NCI-H524 treated with DMSO at 0.1 percent for 48 hours (cell line): ENCODE measurements at places on chromosomes 6 and 20.

DNA sequence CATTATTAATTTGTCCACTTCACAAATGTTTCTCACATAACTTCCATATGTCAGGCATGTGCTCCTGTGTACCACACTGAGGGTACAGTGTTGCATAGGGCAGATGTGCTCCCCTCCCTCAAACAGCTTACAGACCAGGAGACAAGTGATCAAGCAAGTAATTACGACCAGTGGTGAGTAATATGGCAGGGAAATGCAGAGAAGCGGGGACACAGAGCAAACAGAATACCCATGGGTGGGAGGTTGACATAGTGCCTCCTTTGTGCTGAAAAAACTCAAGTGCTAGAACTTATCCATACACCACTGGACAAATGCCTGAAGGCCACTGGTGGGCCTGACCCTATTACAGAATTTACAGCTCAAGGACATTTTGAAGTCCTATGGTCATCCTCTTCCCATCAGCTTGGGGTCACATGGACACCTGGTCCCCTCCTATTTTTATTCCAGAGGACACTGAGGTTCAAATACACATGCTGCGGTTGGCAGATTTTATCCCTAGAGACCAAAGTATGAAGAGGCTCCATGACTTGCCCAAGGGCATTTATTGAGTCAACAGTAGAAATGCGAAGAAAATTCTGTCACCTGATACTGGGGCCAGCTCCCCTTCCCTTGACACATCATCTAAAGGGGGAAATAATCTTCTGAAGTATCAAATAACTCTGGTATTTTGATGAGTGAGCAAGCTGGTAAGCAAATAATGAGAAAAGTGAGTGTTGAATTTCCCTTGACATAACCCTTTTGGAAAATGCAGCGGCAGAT lies 116.6 kb downstream of the QRSL1 start:
- DNase-seq, result peak; percentile 46

- no peak for DNase-seq
Measured at GRCh38 chr6:150008588-150008987, 16.7 kb downstream of the RAET1L start.

DNA sequence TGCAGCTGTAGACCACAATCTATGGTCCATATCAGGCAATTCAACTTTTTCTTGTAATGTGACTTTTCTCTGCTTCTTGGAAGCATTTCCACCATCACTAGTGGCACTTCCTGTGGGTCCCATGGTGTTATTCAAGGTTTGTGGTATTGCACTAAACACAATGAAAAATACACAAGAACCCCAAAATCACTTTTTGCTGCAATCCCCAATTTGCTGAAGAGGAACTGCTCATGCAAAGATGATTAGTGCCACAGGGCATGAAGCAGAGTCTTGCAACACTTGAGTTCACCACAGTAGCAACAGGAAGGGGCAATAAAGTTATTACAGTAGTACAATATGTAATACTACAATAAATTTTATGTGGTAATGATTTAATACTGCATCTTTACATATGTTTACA lies 16.8 kb upstream of the TAAR1 start:
- no peak for DNase-seq

DNA sequence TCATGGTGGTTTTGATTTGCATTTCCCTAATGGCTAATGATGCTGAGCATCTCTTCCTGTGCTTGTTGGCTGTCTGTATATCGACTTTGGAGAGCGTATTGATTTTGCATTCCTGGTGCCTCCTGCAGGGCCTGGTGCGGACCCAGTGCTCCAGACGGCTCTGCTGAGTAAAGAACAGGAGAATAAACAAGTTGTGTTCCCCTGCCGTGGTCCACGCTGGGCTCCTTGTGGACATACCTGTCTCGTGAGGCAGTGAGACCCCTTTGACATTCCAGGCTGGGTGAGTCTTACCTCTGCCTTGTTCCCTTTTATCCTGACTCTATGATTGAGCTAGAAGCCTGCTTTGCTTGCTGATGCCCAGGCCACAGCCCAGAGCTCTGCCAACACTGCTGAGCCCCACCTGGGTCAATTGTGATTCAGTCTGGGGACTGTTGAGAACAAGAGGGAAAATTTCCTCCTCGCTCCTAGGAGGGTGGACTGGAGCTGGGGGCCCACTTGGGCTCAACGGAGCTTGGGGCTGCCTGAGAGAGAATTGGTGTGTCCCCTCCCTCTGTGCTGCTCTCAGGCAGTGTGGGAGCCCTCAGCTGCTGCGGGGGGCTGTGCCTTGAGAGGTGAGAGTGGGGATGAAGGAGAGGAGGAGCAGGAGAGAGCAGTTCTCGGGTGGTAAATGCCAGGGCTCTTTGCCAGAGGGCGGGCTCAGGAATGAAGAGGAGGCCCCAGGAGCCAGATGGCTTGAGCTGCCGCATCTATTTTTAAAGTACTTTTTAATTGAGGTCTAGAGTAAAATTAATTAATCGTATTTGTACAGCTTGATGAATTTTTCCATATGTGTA lies 43.7 kb upstream of the PMEPA1 start:
- DNase-seq, result peak; percentile 49

DNA sequence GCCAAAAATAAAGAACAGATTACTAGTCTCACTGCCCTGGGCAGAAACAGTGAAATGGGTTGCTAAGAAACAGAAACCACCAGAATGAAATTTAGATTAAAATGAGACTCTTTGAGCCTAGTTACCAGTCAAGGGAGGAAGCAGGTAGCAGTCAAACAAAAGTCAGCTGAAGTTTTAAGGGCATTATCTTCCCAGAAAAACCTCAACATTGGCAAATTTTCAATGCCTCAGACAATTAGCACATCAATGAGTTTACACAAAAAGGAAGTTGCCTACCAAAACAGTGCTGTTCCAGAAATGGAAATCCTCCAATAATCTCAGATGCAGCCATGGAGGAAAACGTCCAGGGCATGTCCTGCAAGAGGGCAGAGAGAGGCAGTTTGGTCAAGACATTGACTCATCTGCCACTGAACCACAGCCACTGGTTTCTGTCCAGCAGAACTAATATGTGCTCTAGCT lies 399.7 kb upstream of the ADGRB3 start:
- no peak for DNase-seq

DNA sequence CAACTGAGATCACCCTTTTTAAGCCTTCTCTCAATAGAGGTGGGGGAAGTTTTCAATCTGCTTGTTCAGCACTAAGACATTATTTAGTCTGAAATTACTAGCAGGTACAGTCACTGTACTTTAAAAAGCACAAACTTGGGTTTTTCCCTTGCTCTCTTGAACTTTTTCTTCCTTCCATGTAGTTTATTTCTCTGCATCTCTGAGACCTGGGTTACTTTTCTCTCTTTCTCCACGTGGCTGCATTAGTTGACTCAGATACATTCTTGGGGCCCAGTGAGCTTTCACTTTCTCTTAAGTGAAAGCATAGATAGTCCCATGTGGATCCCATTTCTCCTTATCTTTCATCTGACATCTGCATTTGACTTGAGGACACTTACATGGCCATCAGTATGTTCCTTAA lies 433.9 kb upstream of the MAP3K7 start:
- no peak for DNase-seq

DNA sequence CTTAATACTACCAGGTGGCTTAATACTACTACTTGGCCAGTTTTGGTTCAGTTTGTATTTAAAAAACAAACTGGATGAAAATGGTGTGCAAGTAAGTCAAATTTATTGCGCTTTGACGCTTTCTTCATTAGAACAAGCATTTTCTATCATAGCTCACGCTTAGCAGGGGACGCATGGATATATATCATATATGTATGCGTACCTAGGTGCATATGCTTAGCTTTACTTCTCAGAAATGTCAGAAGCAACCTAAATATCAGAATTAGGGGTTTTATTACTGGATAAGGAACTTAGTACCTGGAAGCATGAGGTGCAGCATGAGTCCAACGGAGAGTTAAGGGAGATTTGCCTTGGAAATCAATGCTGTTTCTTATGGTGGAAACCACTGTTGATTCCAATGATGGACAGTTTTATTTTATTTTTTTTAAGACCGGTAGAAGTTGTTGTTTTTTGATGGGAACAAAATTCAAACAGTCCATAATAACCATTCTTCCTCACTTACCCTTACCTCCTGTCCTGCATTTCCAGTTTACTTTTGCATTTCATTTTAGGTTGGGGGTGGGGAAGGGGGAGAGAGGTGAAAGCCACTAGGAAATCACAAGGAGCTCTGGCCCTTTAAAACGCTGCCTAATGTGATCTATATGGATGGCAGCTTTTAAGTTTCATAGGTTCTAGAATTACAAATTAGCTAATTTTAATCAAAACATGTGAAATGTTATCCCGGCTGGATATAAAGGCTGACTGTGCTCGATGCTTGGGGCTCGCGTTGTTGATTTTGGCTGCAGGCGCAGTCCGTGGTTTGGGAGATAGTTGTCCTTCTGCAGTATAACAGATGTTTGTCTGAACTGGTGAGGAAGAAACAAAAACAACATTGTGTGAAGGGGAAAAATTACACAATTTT lies 2.1 kb downstream of the SOBP start:
- DNase-seq, result no peak

GRCh38 chr20:36308353-36308752 lies 2.2 kb downstream of the DLGAP4 start:
- DNase-seq, result no peak

DNA sequence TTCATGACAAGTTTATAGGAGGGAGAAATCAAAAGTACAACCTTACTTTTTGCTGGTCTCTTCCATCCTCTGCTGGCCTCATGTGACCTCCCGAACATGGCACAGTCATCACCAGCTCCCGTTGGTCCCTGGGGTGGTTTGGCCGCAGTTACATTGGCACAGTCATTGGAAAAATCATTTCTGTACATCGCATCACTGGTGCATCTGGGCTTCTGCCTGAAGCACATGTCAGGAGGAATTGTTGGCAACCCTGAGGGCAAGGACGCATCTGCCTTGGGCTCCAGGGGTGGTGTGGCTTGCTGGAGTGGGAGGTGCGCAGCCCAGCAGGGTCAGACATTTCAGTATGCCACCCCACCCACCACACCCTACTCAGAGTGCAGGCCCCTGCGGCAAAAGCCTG lies 162.9 kb upstream of the SLC24A3 start:
- no peak for DNase-seq

DNA sequence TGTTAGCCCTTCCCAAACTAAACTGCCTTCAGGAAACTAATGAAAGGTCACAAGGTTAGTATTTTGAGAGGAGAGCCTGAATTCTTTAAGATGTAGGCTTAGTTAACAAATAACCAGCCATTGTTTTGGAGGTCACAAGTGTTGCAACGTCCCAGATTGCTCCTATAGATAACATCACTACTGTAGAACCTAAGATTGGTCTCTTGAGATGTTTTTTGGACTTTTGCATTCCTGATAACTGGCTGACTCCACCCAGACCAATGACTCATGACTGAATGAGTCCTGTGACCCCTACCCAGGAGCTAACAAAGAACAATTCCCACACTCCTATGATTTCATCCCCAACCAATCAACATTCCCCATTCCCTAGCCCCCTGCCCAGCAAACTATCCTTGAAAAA lies 178.8 kb downstream of the SCP2D1 start:
- DNase-seq, result no peak

GRCh38 chr6:144343701-144344428 lies 58.7 kb downstream of the UTRN start:
- no peak for DNase-seq

GRCh38 chr6:168186438-168186837 lies 107.4 kb upstream of the FRMD1 start:
- DNase-seq, result no peak

DNA sequence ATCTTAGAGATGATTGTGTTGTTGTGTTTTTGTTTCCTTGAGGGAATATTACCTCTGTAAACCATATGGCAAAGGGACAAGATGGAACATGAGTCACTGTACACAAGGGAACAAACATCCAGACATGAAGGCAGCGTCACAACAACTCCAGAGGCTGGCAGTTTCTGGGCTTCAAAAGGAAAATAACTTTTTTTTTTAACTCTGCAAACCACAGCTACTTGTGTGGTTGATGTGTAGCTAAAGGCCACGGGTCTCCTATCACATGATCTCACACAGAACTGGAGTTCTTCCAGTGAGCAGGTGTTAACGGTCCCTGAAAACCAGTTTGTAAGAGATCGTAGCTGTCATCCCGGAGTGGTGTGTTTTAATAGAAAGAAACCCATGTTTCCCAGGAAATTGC lies 33.2 kb upstream of the HBS1L start:
- DNase-seq, result no peak

DNA sequence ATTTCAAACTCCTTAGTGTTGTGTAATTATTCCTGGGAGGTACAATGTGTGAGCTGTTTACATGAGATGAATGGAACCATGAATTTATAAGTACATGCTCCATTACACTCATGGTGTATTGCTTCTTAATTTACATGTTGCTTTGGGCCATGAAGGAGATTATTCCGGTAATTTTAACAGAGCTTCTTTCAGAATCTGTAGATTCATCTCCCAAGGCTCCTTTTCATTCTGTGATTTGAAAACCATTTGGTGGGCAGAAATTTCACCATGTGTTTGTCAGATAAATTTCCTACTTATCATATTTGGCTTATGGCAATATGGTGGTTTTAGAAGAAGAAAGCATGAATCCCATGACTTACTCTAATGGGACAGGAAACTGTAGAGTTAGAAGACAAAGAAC lies 421.6 kb upstream of the EYS start:
- no peak for DNase-seq

- no peak for DNase-seq
Measured at GRCh38 chr6:76886900-76887299, 576.4 kb downstream of the HTR1B start.

GRCh38 chr6:167221400-167222201 lies 63.8 kb upstream of the GPR31 start:
- DNase-seq, result no peak

- no peak for DNase-seq
Measured at GRCh38 chr6:163543321-163543720, 128.8 kb downstream of the QKI start.

DNA sequence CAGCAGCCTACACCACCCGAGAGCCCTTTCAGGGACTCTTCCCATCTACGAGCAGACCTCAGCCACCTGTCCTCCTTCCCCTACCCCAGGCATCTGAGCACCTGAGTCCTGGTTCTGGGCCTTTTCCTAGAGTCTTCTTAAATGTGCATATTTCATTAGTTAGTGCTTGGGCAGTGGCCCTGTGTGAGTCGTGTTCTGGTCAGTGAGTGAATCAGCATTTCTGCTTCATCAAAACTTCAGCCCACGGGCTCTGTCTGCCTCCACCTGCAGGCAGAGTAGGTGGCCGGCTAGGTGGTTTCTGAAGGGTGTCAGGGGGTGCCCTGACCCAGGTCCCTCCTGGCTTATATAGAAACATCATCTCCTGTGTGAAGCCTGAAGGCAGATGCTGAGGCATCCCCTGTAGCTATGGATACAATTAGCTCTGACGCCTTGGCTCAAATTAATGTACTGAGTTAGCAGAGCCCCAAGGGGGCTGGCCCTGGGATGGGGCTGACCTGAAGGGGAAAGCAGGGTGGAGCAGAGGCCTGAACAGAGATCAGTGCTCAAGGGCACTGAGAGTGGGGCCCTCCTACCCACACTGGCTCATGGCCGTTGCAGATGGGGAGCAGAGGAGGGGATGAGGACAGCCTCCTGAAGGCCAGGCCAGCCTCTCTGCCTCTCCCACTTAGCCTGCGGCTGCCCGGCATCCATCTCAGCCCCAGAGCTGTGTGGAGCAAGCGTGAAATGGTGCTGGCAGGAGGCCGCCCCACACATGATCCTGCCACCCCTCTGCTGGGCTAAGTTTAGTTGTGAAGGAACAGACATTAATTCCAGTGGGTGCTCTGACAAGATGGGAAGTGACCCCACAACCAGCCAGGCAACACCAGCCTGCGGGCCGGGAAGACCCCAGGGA lies 13.6 kb downstream of the IP6K3 start:
- DNase-seq, result no peak

GRCh38 chr6:46390153-46390876 lies 100.9 kb downstream of the RCAN2 start:
- DNase-seq, result no peak
